ENCODE measurements at places on chromosomes 6 and 20.

GRCh38 chr6:28542440-28543296 lies 17.0 kb downstream of the GPX5 start:
- peak; percentile 42 for DNase-seq

GRCh38 chr20:55354720-55355119 lies 650.6 kb downstream of the CBLN4 start:
- no peak for DNase-seq

DNA sequence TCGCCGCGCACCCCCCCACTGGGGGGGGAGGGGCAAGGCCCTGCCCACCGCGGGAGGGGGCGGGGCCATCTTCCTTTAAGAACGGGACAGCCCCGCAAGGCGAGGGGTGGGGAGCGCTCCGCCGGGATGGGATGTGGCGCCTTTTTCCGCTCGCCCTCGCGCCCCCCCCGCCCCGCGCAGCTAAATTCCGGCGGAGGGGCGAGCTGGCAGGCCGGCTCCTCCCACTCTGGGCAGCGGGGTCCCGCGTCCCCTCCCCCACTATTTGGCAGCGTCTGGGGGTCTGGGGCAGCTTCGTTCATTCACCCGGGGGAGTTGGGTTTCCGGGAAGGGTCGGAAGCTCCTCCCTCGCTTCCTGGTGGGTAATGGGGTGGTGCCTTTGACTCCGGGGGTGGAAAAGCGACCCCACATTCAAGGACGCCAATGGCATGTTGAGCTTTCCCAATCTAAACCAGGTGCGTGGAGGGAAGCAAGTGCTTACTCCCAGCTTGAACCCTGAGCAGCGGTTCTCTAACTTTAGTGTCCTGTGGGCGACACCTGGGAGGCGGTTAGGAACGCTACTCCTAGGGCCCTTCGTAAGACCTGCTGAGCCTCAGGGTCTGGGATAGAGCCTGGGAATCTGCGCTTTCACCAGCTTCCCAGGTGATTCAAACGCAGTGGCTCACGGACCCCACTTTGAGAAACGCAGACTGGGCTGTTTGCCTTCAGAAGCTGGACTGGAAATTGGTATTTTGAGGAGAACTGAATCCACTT lies 927 bp downstream of the ASXL1 start:
- no peak for DNase-seq

- no peak for DNase-seq
Measured at GRCh38 chr20:54114109-54114508, 43.7 kb upstream of the BCAS1 start.

DNA sequence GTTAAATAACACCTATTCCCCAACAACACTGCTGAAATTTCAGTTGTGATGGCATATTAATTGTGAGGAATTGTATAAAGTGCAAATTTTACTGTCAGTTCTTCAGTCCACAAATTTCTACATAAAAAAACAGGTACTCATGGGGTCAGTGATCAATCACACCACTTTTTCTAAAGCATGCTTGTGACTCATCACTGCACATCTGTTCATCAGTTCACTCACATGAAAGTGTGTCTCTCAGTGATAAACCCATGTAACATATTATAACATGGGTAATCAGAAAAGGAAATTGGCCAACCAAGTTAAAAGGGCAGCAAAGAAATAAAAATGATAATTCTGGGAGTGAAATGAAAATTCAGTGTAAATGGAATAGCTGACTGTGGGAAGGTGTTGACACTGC lies 234.7 kb upstream of the FKBP1C start:
- no peak for DNase-seq

DNA sequence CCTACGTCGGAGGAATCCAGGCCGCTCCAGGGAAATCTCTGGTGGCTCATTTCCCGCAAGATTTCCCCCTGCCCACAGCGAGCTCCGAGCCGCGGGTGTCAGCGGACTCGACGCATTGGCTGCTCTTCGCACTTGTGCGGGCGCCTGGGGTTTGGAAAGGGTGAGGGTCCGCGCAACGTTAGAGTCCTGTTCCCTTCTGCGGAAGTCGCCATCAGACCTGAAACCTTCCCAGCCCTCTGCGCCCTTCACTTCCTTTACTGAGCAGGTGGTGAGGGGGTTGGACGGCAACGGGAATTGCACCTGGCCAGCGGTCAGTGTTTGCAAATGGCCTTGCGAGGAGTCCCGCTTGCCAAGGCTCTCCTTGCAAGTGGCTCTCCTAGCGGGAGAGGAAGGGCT lies 8.4 kb downstream of the PAX1 start:
- DNase-seq, result no peak

GRCh38 chr20:15902493-15902892 lies 670.8 kb downstream of the KIF16B start:
- no peak for DNase-seq

GRCh38 chr20:13684566-13685222 lies 46.0 kb upstream of the TASP1 start:
- DNase-seq, result no peak

- no peak for DNase-seq
Measured at GRCh38 chr20:60101891-60102281, 143.7 kb downstream of the CDH26 start.

DNA sequence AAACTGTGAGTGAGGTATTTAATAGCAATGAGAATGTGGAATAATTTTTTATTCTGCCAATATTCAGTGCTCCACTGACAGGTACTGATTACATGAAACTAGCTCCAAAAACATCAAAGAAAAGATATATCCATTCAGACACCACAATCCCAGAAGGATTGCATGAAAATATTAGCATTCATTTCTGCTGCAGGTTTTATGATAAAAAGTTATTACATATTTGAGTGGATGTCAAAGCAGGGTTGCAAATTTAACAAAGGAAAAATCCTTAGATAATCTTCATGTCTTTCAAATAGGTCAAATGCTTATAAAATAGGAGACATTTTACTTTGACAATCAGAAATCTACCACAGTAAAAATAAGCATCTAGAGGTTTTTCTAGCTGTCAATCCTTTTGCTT lies 13.3 kb downstream of the MCHR2 start:
- no peak for DNase-seq

- DNase-seq, result no peak
Measured at GRCh38 chr6:11353921-11354389, 121.5 kb upstream of the NEDD9 start.

- DNase-seq, result no peak
Measured at GRCh38 chr6:170345662-170346061, 39.1 kb downstream of the FAM120B start.

- no peak for DNase-seq
Measured at GRCh38 chr20:2279253-2279779, 16.5 kb upstream of the TGM3 start.

- no peak for DNase-seq
Measured at GRCh38 chr6:30963641-30964040, 19.9 kb upstream of the MUC21 start.

DNA sequence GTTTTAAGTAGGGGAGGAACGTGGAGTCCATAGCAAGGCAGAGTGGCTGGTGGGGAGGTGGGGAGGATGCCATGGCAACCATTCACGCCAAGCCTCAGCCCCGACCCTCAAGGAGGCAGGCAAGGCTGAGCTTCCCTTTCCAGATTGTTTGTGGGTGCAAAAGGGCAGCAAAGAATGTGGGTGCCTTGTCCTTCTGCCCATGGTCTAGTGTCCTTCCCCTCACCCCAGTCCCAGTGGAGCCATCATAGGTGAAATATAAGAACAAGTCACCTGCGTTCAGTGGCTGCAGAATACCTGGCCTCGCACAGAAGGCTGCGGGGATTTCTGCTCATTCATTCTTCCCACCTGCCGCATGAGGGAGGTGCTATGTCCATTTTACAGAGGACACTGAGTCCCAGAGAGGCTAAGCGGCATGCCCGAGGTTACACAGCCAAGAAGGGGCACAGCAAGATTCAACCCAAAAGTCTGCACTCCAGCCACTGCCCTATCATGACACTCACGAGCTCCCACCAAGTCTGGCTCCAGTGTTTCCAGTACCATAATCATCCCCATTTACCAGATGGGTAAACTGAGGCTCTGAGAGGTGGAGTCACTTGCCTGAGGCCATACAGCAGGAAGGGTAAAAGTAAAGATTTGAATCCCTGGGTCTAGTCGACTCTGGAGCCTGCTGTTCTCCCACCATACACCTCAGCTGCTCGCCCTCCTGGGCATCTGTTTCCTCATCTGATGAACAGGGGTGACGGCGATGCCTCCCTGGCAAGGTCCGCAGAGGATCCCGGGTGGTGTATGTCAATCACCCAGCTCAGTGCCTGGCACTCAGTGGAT lies 100.8 kb downstream of the CEBPB start:
- DNase-seq, result no peak

Measured in GM04503 (cell line).